ENCODE measurements at places on chromosomes 2 and 18.

GRCh38 chr2:151337643-151338042 lies 19.7 kb upstream of the TNFAIP6 start:
- no peak for DNase-seq

GRCh38 chr2:30655660-30656059 lies 151.6 kb downstream of the CAPN13 start:
- no peak for DNase-seq

DNA sequence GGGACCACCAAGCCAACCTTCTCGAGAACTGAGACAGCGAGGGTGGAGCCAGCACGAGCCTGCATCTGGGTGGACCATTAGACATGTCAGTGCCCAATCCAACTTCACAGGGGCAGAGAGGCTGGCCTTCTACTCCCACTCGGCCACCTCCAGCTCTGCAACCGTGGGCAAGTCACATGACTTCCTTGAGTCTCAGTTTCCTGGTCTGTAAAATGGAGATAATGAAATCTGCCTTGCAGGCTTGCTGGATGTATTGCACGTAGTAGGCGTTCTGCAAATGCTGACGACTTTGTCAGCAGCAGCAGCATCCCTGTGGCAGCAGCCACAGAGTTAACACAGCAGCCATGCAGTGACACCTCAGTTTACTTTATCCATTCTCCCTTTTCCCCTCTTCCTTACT lies 208.9 kb downstream of the GLI2 start:
- DNase-seq, result no peak

DNA sequence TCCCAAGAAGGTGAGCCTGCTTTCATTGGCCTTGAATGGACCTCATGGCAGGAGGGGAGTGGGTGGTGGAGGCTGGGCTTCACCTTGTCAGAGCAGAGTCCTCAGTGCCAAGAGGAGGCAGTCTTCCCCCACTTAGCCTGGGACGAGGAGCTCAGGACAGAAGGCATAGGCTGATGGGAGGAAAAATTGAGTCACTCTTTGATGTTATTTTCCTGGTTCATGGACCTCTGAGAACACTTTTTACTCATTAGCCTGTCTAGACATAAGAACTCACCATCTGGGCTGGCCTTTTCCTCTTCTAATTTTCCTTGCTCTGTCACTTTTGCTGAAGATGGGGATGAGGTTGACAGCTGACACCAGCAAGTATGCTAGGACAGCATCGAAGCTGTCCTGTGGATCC lies 225.7 kb upstream of the TNP1 start:
- DNase-seq, result no peak

Measured in T-helper 2 cell (primary cell).